ENCODE measurements at places on chromosomes 1 and 21.

- no peak for DNase-seq
Observed at GRCh38 chr1:66050123-66050522, 257.4 kb downstream of the PDE4B start.

- DNase-seq, result no peak
Observed at GRCh38 chr1:23814016-23814415, 11.2 kb downstream of the HMGCL start.

DNA sequence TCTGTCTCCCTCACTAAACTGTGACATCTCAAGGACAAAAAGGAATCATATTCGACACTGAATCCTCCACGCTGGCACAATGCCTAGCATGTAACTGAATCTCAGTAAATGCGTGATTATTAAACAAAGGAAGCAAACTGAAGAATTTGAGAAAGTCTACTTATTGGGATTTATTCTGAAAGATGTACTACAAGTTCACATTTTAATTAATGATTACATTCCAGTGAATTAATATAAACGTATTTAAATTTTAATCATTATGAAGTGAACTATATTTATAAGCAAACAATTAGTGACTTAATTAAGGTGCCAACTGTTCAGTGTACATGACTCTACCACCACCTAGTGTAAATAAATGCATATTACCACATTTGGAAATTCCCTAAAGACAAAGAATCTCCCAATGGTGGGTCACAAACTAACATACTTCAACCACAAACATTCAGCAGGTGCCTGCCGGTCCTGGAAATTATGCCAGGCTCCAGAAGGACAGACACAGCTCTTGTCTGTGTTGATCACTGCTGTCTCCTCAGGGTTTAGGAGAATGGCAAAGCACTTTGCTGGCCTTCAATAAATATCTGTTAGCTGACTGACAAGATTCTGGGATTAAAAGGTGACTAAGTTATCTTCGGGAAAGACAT lies 56.3 kb downstream of the SMYD3 start:
- no peak for DNase-seq

DNA sequence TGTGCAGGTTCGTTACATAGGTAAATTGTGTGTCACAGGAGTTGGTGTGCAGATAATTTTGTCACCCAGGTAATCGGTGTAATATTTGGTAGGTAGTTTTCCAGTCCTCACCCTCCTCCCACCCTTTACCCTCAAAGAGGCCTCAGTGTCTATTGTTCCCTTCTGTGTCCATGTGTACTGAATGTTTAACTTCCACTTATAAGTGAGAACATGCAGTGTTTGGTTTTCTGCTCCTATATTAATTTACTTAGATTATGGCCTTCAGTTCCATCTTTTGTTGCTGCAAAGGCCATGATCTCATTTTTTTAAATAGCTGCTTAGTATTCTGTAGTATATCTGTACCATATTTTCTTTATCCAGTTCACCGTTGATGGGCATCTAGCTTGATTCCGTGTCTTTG lies 87.3 kb downstream of the RPS6KC1 start:
- DNase-seq, result no peak

- no peak for DNase-seq
Observed at GRCh38 chr1:155016231-155016831, 13.7 kb downstream of the ZBTB7B start.

Measured in activated naive CD8-positive, alpha-beta T cell treated with anti-CD3 and anti-CD28 coated beads, Interleukin-2, amount 50 U/mL, for 16 hours (primary cell).